ENCODE measurements at places on chromosomes 1 and 21.

DNA sequence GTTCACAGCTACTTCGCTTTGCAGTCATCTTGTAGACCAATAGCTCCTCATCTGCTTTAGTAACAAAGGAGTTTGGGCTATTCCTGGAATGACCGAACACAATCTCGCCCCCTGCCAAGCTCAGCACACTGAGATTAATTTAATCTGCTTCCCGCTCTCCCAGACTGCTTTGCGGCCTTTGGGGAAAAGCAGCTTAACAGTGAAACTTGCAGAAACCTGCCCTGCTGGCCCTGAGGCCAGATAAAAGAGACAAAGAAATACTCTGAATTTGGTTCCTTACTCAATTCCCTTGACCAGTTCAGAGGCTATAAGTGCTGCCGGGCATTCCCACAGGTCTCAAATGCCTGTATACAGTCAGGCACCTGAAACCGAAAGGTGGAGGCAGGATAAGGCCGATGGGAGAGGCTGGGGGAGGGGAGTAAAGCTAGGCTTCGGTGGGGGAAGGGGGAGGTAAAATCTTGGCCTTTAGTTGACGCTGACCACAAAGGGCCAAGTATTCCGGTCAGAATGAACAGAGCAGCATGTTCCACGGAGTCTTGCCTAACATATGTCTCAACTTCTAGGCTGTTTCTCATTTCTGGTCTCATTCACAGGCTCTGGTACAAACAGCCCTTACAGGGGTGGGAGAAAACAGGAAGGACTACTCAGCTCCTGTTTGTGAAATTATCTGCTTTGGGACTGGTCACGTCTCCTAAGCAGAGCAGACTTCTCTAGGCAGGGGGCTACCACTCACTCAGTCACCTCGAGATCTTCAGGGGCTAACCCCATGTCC is 17.7 kb upstream of the A3GALT2 start:
- DNase-seq: no peak

GRCh38 chr1:213335084-213335483 is 284.0 kb downstream of the RPS6KC1 start:
- no peak for DNase-seq

DNA sequence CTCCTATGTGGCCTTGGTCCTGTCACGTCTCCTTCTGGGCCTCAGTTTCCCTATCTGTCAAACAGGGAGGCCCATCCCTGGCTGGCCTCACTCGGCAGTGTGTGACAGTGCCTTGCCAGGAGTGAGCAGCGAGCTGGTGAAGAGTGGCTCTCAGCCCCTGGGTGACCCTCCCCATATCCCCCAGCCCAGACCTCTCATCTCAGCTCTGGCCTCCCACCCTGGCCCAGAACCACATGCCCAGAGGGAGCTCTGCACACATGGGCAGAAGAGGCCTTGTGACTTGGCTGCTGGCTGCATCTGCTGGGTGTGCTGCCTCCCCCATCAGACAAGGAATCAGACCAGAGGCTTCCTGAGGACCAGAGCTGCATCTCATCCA is 19.5 kb upstream of the PADI1 start:
- DNase-seq: no peak

DNA sequence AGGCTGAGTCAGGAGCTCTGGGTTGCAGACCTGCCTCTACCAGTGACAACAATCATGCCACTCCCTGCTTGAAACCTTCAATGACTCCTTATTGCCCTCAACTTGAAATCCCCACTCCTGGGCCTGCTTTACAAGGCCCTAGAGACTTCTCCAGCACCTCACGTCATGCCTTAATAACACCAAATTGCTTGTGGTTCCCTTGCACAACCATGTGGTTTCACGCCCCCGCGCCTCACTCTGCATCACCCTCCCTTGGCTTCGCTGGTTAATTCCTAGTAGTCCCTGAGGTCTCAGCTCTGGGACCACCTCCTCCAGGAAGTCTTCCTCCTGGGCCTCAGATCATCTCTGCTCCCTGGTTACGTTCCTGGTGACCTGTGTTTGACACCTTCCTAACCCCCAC is 33.0 kb downstream of the EPHA2 start:
- DNase-seq: no peak

- no peak for DNase-seq
Observed at GRCh38 chr21:29104239-29104708, 26.2 kb upstream of the MAP3K7CL start.

DNA sequence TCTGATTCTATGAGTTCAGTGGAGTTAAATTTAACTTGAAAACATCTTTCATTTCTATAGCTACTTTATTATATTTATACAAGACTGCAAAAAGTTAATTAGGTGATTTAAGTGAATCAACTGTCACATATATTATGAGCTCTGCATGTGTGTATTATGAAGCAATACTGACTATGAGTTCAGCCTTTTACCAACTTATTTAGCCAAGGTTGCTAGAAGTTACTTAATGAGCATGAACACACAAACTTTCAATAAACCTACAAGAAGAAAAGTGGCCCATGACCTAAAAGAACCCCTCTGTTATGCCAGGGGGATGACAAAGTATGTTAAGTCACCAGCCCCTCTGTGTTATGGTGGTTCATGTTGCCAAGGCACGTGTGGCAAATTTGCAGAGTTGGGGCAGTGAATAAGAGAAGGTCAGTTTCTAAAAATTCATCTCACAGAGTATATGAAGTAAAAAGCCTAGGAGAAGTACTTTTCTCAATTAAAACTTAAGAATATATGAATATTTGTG is 86.7 kb upstream of the LYPLAL1 start:
- DNase-seq: no peak

DNA sequence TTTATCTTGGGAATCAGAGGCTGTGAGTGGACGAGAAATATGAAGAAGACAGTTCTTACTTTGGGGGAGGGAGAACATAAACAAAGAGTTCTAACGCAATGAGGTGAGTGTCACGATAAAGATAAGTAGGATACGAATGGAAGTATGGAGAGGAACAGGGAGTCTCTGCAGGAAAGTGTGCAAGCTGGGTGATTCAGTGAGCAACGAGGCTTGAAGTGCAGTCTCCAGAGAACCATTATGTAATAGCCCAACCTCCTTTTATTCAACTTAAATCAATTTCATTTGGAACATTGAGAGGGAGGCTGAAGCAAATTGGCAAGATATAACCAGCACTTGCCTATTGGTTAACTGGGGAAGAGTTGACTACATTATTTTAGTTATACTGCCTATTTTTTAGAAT is 99.3 kb upstream of the PLD5 start:
- DNase-seq: no peak

DNA sequence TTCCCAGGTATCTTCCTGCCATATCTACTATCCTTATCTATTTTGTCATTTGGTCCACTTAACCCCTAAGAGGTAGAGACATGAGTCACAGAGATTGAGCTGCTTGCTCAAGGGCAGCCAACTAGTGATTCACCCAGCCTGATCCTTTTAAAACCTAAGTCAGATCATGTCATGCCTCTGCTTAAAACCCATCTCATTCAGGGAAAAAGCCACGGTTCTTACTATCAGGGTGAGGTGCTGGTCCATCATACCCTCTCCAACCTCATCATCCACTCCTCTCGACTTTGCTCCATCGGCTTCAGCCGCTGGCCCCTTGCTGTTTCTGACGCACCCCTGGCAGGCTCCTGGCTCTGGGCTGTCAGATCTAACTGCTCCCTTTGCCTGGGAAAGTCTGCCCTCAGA is 14.4 kb upstream of the PPP1R15B start:
- no peak for DNase-seq

DNA sequence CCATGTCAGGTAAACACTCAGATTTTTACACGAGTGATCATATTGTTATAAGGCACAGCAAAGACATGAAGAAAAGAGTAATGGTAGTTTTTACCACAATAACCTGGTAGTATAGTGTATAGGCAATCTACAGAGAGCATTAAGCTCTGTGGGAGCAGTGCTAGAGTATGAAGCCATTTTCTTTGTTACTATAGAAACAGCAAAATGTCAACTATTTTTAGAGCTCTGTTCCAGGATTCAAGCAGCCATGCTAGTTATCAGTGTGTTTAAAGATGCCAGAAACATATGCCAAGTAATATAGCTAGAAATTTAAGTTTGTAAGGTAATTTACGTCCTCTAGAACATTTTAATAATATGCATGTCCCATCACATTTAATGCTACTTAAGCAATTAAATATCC is 77.6 kb upstream of the RGS18 start:
- DNase-seq: no peak

DNA sequence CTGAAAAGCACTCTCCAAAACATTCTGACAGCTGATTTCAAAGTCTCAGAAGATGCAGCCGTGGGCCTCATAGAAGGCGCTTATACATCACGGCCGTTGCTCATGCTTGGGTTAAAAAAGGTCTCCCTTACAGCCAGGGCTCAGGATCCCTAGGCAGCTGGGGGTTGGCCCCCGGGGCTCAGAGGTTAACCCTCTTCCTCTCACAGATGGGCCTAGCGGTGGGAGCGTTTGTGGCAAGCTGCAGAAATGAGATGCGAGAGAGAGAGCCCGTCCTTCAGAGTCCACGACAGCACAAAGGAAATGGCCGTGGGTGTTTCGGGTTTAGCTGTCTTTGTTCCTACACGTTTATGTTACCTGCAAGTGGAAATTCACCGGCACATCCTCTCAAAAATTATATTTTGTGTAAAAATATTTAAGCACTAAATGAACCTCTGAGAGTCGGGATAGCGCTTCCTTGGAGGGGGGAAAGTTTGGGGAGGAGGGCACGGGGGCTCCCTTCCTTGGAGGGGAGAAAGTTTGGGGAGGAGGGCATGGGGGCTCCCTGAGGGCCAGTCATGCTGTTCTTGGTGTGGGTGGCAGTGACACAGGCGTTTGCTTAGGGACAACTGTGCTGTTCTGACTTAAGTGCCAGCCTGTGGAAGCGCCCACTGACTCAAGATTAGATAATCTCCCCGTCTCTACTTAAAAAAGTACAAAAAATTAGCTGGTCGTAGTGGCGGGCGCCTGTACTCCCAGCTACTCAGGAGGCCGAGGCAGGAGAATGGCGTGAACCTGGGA is 20.5 kb upstream of the PRDM15 start:
- DNase-seq: no peak

DNA sequence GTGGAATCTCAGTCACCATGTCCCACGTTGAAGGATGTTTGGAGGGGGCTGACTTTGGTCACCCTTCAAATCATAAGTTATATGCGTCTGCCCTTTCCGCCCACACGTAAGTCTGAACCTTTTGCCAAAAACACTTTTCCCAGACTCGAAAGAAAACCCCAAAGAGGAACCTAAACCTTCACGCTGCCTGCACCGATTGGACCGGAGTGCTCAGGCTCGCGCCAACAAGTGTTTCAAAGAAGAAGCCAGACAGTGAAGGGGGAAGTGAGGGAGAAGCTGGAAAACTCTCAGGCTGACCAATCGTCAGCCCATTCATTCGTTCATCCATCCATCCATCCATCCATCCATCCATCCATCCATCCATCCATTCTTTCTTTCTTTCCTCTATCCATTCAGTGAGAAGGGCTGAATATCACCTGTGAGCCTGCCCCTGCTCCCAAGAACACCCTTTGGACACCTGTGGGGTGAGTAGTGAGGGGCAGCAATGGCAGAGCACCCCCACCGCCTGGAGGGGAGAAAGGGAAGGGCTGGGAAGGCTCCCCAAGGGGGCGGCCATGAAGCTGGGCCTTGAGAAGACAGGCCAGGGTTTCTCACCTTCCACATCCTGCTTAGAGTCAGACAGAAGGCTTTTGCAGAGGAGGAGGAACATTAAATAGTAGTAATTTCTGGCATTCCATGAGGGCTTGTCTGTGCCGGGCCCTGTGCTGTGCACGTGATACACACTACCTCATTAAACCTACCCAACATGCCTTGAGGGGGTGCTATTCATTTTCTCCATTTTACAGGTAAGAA is 27.1 kb upstream of the RUNX3 start:
- no peak for DNase-seq

GRCh38 chr1:52574594-52574993 is 21.7 kb upstream of the TUT4 start:
- DNase-seq: no peak

GRCh38 chr1:21308330-21308729 is 18.1 kb upstream of the ECE1 start:
- no peak for DNase-seq

DNA sequence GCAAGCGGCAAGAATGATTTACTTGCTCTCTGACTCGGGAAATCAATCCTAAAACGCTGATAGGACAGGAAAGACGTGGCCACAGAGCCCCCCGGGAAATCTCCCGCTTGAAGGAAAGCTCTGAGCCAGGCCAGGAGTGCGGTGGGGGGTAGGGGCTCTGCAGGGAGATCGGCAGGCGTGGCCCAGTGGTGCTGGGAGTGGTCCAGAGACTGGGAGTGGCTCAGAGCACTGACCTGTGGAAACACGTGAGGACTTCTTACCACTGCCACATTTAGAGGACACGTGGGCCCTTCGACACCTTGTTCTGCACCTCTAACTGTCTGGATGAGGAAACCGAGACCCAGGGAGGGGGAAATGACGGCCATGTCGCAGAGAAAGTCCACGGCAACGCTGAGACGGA is 130.0 kb upstream of the KLHDC7A start:
- DNase-seq: no peak

DNA sequence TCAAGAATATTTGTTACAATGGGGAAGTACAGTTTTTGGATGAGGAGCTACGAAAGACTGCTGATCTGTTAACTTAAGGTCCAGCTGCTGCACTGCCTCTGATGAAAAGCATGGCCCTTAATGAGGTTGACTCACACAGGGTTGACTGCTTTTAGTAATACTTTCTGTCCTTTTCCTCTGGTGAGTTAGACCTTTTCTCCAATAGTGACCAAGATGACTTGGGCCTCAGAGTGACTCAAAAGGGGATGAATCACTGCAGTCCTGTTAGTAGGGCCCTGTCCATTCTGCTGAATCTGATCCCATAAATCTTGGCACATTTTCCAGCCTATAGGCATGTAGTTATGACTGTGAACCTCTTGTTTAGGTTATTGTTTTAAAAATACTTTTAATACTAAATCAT is 2.7 kb downstream of the DISP1 start:
- DNase-seq: no peak

DNA sequence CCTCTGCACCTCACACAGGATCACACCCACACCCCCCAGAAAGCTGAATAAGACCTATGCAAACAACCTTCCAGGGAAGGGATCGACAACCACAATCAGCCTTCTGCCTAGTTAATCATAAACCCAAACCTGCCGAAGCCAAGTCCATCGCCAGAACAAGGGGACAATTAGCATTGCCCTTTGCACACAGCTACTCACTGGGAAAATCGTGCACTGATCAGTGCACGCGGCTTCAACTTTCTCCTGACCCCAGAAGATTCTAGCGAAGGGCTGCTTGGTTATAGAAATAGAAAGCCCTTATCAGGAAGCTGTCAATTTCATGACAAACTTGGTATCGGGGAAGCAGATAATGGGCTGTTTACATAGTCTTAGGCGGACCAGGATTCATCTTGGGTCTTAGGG is 29.5 kb downstream of the RUNX1 start:
- DNase-seq: no peak

DNA sequence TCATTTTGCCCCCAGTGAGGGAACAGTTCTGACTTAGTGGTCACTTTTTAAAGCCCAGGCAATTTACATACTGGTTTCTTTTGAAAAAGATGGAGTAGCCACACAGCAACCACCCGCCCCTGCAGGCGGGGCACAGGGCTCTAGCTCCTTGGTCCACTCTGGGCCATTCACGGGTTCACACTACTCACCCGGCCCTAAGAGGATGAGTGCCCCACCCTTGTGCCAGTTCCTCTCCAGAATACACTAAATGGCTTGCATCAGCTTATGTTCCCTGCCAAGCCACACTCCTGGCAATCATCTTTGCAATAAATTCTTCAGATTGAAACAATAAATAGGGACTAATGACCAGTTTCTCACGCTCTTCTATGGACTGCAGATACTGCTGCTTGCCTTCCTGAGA is 15.7 kb upstream of the ATP13A2 start:
- no peak for DNase-seq

GRCh38 chr1:78688697-78689096 is 39.1 kb downstream of the IFI44 start:
- no peak for DNase-seq

- DNase-seq: no peak
Observed at GRCh38 chr1:40183055-40183710, 22.0 kb downstream of the RLF start.

All from NCI-H2081 treated with DMSO at 0.1 percent for 48 hours (cell line).